ENCODE measurements at places on chromosomes 11 and 22.
A peak's percentile ranks its signal among the peaks of the same experiment; 100 is the strongest.

DNA sequence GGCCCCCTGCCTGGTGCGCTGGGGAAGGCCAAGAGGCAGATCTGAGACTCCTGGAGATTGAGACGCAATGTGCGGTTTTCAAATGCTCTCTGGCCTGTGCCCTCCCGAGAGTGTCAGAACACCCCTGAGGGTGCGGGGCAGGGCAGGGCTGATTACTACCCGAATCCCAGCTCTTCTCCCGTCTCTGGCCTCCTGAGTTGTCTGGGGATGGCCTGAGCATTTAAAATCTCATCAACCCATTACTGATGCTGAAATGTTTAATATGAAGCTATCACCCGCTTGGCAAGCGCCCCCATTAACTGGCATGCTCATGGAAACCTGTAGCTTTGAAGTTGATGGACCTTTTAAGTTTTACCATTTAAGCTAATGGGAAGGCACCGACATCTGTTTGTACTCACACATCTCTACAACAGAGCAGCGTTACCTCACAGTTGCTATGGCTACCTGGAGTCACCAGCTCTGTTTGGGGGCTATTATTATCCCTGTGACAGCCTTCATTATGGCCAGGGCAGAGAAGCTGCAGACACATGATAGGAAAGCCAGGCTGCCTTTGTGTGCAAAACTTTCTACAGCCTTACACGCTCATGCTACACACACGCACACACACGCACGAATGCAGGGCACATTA is 3.6 kb upstream of the MB start:
- no peak for DNase-seq

GRCh38 chr11:3969200-3969599 is 113.7 kb downstream of the STIM1 start:
- DNase-seq = no peak

DNA sequence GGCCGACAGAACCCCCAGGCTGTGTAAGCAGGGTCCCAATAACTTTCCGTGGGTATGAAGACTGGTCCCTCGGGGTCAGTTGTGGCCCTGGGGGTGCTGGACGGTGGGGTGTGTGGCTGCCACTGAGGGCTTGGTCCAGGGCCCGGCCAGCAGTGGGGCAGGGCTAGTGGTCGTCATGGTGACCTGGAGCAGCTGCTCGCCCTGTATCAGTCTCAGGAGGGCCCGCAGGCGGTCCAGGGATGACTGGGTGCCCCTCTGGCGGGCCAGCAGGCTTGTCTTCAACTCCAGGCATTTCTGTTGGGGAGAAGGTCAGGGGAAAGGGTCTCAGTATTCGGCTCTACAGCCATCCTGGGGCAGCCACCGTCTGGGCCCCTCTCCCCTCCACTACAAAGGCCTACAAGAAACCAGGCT is 126.8 kb downstream of the PHF21B start:
- no peak for DNase-seq

DNA sequence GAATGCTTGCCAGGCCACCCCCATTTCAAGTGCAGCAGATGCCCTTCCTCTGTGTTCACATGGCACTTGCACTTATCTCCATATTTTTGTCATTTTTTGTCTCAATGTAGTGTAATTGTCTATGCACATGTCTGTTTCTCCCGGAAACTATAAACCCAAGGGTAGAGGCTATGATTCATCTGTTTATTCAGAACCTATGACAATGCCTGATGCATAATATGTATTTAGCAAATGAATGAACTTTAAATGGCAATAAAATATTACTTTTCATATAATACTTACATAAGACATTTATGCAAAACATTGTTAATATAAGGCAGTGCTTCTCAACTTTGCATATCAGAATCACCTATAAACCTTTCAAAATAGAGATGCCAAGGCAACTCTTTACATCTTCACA is 6.7 kb downstream of the PAK1 start:
- no peak for DNase-seq

GRCh38 chr22:46984751-46985506 is 222.5 kb downstream of the TBC1D22A start:
- DNase-seq = peak; percentile 11

DNA sequence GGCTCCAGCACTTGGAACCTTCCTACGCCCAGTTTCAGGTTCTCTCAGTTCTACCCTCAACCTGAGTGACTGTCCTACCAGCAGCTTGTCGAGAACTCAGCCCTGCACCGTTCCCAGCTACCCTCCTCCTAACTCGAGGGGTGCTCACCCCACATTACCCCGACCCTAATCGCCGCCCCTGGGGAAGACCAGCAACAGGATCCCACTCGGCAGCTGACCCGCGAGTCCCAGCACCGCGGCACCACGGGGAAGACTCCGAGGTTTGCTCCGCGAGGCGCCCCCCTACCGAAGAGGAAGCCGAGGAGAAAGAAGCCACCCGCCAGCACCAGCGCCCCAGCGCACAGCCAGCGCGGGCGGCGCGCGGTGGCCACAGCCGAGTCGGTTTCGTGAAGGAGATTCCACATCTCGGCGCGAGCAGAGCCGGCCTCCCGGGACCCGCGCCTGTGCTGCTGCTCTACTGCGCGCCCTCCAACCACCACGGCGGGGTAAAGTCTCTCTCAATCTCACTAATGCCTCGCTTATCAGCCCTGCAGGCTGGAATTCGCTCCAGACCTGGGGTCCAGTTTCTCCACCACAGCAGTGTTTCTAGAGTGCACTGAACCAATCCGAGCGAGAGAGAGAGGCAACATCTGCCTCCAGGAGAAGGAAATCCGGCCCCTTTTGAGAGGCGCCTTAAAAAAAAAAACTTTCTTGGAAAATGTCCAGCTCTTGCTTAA is at the start of gene FOLH1:
Gene FOLH1, minus strand, starts transcription at position 597 of the 716 bp plus-strand sequence. Its CDS starts 193 bp downstream, at position 404.
- DNase-seq = no peak

DNA sequence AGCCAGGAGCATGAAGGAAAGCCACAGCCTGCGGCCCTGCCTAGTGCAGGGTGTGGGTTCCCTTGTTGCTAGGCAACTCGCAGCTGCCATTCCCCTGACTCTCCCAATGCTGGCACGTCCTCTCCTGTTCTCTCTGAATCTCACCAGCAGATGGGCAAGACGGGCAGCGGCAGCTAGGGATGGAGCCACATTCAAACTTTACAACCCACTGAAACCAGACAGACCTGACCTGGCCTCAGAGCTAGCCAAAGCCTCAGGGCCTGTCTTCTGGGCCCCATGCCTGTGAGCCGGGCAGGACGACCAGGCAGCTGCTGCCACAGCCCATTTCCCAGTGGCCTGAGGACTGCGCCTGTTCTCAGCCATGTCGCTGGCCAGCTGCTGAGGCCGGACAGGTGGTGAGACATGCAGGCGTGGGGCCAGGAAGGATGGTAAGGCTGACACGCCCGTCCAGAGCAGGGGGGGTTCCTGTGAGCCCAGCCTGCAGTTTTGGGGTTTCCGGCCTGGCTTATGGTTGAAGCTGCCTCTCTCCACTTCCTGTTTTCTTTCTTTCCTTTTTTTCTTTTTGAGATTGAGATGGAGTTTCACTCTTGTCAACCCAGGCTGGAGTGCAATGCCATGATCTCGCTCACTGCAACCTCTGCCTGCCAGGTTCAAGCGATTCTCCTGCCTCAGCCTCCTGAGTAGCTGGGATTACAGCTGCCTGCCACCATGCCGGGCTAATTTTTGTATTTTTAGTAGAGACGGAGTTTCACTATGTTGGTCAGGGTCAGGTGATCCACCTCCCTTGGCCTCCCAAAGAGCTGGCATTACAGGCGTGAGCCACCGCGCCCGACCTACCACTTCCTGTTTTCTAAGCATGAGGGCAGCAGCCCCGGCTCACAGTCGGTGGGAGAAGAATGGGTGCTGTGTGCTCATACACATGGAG is 4.1 kb downstream of the SUN2 start:
- DNase-seq = peak; percentile 63

- DNase-seq = no peak
These were observed 98.9 kb downstream of the ARHGAP20 start for GRCh38 chr11:110613197-110613918.

DNA sequence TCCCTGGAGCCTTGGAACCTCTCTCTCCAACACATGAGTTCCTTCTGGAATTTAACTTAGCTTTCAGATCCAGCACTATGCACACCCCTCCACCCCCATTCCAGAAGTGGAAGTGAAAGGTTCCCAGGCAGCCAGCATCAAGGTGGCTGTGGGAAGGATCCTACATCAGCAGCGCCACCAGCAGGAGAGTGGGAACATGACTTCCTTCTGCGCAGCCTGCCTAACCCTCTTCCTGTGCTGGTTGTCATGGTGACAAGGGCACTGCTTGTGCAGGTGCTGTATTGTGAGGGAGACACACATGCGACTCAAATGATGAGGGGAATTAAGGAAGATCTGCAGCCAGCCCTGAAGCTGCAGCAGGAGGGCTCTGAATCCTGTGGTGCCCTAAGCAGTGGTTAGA is 904.5 kb upstream of the API5 start:
- no peak for DNase-seq

DNA sequence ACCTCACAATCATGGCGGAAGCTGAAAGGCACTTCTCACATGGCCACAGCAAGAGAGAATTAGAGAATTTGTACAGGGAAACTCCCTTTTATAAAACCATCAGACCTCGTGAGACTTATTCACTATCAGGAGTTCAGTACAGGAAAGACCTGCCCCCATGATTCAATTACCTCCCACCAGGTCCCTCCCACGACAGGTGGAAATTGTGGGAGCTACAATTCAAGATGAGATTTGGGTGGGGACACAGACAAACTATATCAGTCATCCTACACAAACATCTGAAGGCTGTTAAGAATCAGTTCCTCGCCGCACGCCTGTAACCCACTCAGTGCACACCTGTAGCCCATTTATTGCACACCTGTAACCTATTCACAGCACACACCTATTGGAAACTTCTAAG is 39.8 kb downstream of the CHST1 start:
- no peak for DNase-seq

GRCh38 chr11:112161012-112161411 is 2.9 kb downstream of the IL18 start:
- peak; percentile 2 for DNase-seq

DNA sequence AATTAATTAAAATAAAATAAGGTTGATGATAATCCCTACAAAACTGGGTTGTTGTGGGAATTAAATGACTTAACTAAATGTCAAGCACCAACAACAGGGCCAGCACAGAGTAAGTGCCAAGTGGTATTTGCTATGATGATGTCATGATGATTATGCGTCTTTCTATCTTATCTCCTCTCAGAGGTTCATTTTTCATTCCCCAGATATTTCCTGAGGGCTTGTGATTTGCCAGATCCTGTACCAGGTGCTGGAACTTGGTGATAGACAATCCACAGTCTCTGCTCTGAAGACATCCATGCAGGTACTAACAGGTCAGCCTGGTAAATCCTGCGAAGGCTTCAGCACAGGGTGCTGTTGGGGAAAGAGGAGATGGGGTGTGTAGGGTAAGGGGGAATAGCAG is 8.1 kb upstream of the MYH9 start:
- no peak for DNase-seq

GRCh38 chr22:39518996-39519680 is 1.2 kb upstream of the ATF4 start:
- no peak for DNase-seq

DNA sequence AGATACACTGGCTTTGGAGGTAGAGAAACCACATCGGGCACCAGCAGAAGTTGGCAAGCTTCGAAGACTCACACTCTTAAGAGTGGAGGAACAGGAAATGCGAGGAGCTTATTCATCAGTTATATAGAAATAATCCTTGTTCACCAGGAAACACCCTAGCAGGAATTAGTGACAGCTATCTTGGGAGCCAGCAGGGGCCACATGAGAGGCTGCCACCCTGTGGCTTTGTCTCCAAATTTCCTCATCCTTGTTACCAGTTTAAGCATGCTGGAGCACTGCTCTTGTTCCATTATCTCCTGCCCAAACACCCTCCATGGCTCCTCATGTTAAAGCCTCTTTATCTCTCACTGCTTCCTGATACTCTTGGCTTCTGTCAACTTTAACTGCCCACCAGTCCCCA is 131.0 kb downstream of the PLEKHA7 start:
- DNase-seq = no peak

DNA sequence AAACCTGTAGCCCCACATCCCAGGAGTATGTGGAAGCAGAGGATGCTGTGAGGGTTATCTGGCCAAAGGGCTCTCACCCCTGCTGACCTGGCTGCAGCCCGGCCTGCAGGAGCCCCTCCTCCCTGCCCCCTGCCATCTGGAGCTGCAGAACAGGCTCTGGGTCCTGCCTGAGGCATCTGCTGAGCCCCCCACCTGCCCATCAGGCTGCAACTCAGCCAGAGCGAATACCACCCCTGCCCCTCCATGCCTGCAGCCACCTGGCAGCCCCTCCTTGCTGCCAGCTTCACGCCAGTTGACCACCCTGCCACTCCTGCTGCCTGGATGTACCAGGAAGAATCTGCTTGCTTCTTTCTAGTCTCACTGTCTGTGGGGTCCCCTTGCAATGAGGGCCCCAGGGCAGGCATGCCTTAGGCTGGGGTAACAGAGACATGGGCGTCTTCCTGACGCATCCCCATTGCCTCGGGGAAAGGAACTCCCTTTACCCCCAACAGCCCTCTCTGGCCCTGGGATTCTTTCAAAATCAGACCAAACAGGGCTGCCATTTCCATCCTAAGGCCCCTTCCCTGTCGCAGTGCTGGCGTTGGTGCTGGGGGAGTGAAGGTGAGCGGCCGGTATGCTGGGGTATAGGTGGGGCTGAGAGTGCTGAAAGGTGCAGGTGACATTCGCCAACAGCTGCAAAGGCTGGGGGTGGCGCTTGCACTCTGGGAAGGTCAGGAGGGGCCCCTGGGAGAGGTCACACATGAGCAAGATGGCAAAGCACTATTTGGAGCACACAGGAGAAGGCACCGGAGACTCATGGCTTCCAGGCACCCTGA is 1334.6 kb downstream of the TBC1D22A start:
- DNase-seq = no peak

- no peak for DNase-seq
These were observed 56.8 kb downstream of the CDKN1C start for GRCh38 chr11:2828585-2829330.
